Astrocyte (in vitro differentiated cells and primary cell): ENCODE measurements at places on chromosomes 5 and 9.

- no peak for DNase-seq
- H3K27me3 ChIP-seq: no peaks in the 10 kb centered on the region
- H3K4me3 ChIP-seq: no peak overlapping the region
- H3K36me3 ChIP-seq: peaks cover 6% of the 10 kb centered on the region
- no peaks in the 10 kb centered on the region for H3K4me1 ChIP-seq
Measured at GRCh38 chr5:78260771-78261170, 33.7 kb downstream of the AP3B1 start.

- no peaks in the 10 kb centered on the region for H3K36me3 ChIP-seq
- H3K4me3 ChIP-seq: no peak overlapping the region
- H3K4me1 ChIP-seq: no peaks in the 10 kb centered on the region
- no peak overlapping the region for H3K27ac ChIP-seq
Measured at GRCh38 chr5:162824360-162824759, 613.0 kb upstream of the CCNG1 start.

GRCh38 chr9:125511789-125512660, 195.0 kb downstream of the MAPKAP1 start:
- no peak overlapping the region for H3K4me3 ChIP-seq
- no peaks in the 10 kb centered on the region for H3K27me3 ChIP-seq
- no peak for DNase-seq
- peaks cover 16% of the 10 kb centered on the region for H3K4me1 ChIP-seq
- H3K27ac ChIP-seq: no peak overlapping the region

DNA sequence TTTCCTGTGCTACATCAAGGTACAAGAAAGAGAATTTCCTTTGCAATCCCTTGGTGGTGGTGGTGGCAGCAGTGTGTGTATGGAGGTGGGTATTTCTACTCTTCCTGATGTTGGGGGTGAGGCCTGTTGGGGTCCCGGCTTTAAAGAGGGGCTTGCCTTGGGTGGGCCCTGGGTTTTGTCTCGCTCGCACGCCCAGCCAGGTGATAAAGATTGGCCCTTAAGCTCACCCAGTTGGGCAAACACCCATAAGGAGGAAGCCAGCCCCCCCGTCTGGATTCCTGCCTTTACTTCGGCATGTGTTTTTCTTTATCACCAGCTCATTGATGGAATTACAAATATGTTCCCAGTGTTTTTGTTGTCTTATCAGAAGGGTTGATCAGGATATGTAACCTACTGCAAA, 16.0 kb upstream of the SARDH start:
- no peak overlapping the region for H3K4me3 ChIP-seq
- H3K27ac ChIP-seq: no peak overlapping the region
- no peaks in the 10 kb centered on the region for H3K4me1 ChIP-seq
- DNase-seq: no peak
- H3K27me3 ChIP-seq: peaks cover 5% of the 10 kb centered on the region

GRCh38 chr5:113694576-113694975, 181.1 kb downstream of the YTHDC2 start:
- H3K27ac ChIP-seq: no peak overlapping the region
- H3K27me3 ChIP-seq: peaks cover 22% of the 10 kb centered on the region
- H3K36me3 ChIP-seq: no peaks in the 10 kb centered on the region
- H3K4me1 ChIP-seq: no peaks in the 10 kb centered on the region

- no peaks in the 10 kb centered on the region for H3K27me3 ChIP-seq
- H3K4me3 ChIP-seq: no peak overlapping the region
- no peaks in the 10 kb centered on the region for H3K36me3 ChIP-seq
- DNase-seq: no peak
Measured at GRCh38 chr9:112786829-112787520, 36.4 kb downstream of the SNX30 start.

GRCh38 chr5:160233215-160233614, 3.9 kb downstream of the FABP6 start:
- DNase-seq: peak; percentile 20
- no peaks in the 10 kb centered on the region for H3K36me3 ChIP-seq
- H3K4me3 ChIP-seq: no peak overlapping the region

DNA sequence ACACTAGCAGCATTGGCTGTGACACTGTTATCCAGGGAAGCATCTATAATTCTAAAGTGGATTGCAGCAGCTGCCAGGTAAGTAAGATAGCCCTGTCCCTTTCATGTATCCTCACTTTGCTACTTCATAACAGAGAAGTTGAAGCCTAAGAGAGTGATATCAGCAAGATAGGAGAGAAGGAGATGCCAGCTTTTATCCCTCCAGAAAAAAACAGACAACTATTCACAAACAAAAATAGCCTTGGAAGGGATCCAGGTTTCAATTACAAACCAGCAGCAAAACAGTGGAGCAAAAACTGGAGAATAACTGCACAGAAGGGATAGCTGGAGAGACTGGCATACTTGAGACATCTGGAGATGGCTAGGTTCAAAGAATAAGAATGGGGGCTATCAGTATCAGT, 19.6 kb upstream of the VCAN start:
- no peak for DNase-seq
- no peak overlapping the region for H3K4me3 ChIP-seq
- H3K27me3 ChIP-seq: no peaks in the 10 kb centered on the region
- no peak overlapping the region for H3K27ac ChIP-seq
- no peaks in the 10 kb centered on the region for H3K36me3 ChIP-seq

- H3K36me3 ChIP-seq: no peaks in the 10 kb centered on the region
- no peak overlapping the region for H3K4me3 ChIP-seq
- peaks cover 7% of the 10 kb centered on the region for H3K4me1 ChIP-seq
- no peak for DNase-seq
Measured at GRCh38 chr5:123120197-123120596, 31.2 kb downstream of the PRDM6 start.
